ENCODE measurements at places on chromosomes 2 and 18.

DNA sequence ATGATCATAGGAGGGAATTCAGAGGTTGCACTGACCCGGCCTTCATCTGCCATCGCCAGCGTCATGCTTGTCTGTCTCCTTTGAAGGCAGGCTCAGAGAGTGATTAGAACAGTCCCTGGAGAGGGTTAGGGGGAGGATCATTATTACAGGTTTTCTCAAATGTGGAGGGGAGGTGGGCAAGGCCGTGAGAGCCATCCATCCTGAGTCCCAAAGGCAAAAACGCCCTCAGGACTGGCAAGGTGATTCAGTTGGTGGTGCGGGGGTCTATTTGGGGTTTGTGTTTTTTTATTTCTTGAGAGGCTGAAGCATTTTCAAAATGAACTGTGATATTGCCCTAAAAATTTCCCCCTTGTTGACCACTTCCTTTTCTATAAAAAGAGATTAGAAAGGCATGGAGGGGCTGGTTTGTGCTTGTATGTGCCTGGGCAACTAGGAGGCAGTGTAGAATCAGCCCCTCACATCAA lies 39.3 kb upstream of the GYPC start:
- no peak for DNase-seq

- DNase-seq: no peak
Observed at GRCh38 chr2:129888461-129888860, 91.0 kb upstream of the RAB6C start.

GRCh38 chr2:216274194-216274840 lies 98.0 kb downstream of the MARCHF4 start:
- DNase-seq: no peak

DNA sequence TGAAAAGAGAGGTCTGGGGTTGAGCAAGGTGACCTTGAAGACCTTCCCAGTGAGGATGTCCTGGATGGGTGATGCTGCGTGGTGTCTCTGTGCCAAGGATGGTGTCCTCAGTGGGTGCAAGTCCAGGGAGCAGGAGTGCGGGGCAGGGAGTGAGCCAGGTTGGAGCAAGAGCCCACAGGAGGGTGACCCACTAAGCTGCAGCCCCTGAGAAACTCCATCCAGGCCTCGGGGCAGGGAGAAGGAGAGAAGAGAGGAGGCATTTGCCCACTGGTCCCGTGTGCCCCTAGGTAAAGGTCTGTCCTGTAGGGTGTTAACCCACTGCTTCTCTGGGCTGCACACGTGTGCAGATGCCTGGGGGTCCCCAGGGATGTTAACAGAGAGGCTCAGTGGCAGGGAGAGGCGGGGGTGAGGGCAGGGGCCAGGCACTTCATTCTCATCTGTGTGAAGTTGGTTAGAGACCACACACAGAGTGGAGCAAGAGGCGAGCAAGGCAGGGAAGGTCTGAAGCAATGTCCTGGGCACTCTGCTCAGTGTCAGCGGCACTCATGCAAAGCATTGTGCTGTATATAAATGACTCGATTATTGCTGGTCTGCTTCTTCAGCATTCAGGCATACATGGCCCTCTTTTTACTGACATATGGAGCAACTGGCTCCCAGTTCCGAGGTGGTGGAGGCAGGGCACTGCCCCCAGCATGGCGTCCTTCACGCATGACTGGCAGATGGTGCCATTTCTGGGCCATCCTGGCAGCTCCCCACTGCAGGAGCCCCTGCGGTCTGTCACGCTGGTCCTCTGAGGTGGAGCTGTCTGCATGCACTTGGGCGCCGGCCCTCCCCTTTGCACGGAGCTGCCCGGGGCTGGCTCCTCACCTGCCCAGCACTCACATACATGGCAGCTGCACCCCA lies 117.2 kb upstream of the HS6ST1 start:
- DNase-seq: no peak

DNA sequence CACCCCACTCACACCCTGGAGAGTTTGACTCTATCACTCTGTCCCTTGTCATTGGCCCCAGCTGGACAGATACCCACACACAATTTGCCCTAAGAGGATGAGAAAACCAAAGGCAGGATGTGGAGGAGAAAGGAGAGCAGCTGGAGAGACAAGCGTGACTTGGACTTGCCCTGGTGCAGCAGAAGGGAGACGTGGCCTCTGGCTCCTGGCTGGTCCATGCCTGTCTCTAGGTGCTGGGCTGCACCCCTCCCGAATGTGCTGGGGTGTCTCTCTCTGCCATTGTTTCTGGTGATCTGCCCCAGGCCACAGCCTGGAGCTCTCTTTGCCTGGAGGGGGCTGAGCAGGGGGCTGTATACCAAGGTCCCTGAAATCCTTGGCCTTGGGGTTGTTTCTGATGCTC lies 88.7 kb upstream of the HDAC4 start:
- DNase-seq: no peak

DNA sequence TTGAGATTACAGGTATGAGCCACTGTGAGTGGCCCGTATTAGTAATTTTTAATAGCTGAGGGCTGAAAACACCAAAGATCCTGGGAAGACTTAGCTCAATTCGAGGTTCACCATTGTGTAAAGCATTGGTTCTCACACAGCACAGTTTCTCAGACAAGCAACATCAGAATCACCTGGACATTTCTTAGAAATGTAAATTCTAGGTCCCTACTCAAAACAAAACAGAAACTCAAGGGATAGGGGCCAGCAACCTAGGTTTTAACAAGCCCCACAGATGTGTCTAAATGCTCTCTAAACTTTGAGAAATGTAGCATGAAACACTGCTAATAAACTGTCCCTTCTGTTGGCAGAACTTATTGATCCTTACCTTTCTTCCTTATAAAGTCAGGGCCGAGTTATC lies 681.2 kb downstream of the RNF144A start:
- DNase-seq: no peak

- no peak for DNase-seq
Observed at GRCh38 chr2:233584210-233584609, 17.6 kb upstream of the USP40 start.

GRCh38 chr2:28268386-28268785 lies 124.3 kb upstream of the FOSL2 start:
- no peak for DNase-seq

GRCh38 chr2:158317642-158318041 lies 138.9 kb downstream of the CCDC148 start:
- no peak for DNase-seq

DNA sequence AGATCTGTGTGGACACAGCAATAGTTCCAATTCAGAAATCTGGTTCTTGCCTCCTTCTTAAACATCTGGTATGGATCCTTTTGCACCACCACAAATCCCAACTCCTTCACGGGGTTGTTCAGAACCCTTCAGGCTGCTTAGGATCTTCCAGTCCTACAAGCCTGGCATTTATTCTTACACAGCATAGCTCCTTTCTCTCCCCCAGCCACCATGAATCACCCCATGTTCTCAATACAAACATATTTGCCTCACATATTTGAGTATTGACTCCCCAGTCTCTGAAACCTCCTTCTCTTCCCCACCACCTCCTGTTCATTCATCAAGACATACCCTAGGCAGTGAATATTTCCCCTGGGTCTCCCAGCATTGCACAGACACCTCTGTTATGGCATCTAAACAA lies 155.2 kb downstream of the ALK start:
- no peak for DNase-seq

DNA sequence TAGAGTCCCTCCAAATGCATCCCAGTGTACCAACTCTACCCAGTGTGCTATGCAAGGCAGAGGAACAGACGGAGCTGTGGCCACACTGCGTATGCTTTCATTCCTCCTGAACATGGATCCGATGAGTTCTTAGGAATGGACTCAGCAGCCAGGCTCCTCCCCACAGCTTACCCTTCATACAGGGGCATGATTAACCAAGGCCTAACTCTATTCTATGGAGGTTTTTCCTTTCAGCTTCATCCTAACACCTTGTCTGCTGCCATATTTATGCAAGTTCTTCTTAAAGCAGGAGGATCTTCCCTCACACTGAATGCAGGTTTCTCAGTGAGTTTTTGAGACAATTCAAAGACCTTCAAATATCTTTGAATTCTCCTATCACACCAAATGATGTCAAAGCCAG lies 222.9 kb downstream of the MYT1L start:
- no peak for DNase-seq

- no peak for DNase-seq
Observed at GRCh38 chr2:28624793-28625701, 126.6 kb upstream of the PPP1CB start.

DNA sequence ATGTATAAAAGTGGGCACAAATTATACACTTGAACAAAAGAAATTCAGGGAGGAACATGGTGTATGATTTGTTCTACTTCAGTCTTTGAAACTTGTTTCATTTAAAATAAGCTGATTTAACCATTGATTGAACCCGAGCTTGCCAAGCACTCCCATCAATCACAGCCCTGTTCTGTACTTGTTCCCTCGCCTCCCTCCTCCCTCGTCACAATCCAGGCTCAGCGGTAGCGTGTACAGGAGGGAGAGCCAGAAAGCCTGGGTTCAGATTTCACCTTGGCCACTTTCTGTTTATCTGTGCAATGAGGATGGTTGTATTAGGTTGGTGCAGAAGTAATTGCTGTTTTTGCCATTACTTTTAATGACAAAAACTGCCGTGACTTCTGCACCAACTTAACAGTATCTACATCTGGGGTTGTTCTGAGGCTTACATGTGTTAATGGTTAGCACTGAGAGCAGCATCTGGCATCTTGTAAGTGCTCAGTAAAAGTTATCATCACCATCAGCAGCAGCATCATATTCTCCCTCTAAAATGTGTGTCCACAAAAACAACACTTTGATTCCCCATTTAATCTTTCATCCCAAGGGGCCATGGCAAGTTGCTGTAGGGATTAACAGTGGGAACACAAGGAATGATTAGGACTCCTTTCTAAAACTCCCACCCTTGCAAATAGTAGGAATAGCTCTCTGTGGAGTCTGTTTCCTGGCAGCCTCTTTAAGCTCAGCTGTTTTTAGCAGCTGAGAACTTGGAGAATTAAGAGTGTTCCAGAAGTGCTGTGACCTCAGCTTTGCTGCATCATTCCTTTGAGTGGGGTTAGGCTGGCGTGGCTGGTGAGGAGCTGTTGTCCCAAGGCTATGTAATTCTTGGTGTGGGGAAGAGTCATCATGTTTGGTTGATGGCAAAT lies 4.7 kb downstream of the DPYSL5 start:
- DNase-seq: no peak

GRCh38 chr18:8703092-8703709 lies 2.2 kb upstream of the MTCL1 start:
- no peak for DNase-seq

GRCh38 chr18:24187689-24188088 lies 48.8 kb downstream of the CABYR start:
- DNase-seq: no peak

DNA sequence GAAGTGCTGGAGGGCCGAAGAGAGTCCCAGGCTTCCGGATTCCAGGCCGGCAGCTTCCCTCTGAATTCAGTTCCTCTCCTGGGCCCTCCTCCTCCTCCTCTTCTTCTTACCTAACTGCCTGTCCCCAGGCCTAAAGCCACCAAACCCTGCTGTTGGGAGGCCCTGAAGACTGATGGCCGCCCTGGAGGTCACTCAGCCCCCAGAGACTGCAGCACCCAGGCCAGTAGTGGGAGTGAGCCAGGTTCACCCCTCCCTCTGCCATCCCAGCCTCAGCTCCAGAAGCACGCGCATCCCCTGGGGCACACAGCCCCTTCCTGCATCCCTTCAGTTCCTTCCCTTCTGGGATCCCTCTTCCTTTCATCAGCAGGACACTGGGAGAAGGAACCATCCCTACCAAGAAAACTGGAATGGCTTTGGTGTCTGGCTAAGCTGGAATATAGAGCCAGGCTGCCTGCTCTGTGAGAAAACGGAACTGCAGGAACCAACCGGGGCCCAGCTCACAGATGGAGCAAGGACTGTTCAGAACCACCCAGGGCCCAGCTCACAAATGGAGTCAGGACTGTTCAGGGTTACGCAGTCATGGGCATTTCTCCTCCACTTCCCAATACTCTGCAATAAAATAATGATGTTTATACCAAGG lies 127.4 kb downstream of the NDUFA10 start:
- DNase-seq: no peak

DNA sequence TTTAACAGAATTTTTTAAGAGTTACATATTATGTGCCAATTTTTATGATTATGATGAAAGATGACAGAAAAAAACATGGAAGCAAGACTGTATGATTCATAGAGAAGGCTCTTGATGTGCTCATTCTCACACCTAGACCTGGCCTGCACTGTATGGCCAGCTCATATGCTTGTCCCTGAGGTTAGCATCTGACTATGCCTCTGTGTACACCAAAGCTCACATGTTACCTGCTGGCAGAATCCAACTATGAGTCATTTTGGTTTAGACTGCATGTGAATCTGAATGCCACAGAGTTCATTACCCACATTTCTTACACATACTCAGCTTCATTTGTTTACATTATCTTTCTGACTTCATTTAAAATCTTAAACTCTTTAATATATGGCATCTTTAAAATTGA lies 139.0 kb downstream of the DSC3 start:
- DNase-seq: no peak

GRCh38 chr2:774436-774835 lies 97.2 kb upstream of the TMEM18 start:
- DNase-seq: no peak

DNA sequence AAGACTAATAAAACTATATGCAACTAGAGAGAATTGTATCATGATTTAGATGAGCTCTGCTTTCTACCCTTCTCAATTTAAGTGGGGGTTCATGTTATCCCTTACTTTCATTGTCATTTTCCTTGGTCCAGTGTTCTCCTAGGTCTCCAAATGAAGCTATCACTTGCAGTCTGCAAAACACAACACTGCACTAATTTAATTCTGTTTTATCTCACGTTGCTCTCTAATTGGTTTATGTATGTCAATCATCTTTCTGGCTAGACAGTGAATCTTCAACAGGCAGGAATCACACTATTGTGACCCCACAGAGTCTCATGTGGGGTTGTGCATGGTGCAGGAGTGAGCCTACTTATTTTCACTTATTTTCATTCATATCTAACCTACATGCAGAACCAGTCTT lies 348.3 kb upstream of the SYT4 start:
- no peak for DNase-seq

DNA sequence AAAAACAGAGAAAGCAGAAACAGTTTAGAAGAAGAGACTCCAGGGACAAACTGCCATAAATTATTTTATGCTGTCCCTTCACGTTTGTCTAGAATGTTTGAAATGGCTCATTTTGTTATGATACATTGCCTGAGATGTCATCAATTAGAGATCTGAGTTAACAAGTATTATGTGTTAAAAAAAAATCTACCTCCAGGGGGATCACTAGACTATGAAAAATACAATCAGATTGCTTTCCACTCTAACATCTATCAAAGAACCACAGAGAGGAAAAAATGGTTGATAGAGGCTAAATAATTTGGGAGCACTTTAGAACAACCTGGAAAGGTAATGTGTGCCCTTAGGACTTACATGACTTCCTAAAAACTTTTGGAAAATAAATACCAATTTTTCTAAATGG lies 103.8 kb upstream of the CCDC150 start:
- DNase-seq: no peak

- no peak for DNase-seq
Observed at GRCh38 chr2:200534572-200534971, 8.6 kb downstream of the SGO2 start.
